Osteoblast (primary cell): ENCODE measurements at places on chromosomes 2 and 18.

GRCh38 chr2:20421988-20422370 lies 24.9 kb upstream of the RHOB start:
- no peaks in the 10 kb centered on the region for H3K27me3 ChIP-seq
- peak overlapping the region; percentile 23 for H3K4me3 ChIP-seq
- peaks cover 33% of the 10 kb centered on the region for H3K4me1 ChIP-seq
- peak; percentile 91 for DNase-seq
- H3K36me3 ChIP-seq: no peaks in the 10 kb centered on the region

- H3K4me3 ChIP-seq: no peak overlapping the region
- H3K27ac ChIP-seq: no peak overlapping the region
- peaks cover 12% of the 10 kb centered on the region for H3K36me3 ChIP-seq
- H3K4me1 ChIP-seq: no peaks in the 10 kb centered on the region
Measured at GRCh38 chr2:53708988-53709387, 58.6 kb upstream of the CHAC2 start.

GRCh38 chr2:86562485-86562921 lies 740 bp downstream of the CHMP3 start:
- peak overlapping the region; percentile 98 for H3K4me3 ChIP-seq
- peak overlapping the region; percentile 99 for H3K27ac ChIP-seq
- peaks cover 24% of the 10 kb centered on the region for H3K4me1 ChIP-seq
- H3K27me3 ChIP-seq: no peaks in the 10 kb centered on the region
- DNase-seq: peak; percentile 80

DNA sequence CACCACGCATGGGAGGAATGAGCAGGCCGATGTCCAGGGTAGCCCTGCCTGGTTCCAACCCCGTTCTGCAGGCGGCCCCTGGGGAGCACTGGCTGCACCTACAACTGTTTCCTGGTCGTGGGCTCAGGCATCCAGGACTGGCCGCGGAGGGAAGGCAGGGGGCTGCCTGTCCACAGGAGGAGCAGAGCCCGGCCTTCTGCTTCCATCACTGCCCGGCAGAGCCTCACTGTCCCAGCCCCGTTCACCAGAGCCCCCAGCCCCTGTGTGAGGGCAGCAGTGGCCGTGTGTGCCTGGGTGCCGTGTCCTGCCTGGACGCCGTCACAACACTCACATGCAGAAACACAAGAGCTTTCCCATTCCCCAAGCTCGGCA lies 56.2 kb downstream of the KCNG2 start:
- H3K4me1 ChIP-seq: peaks cover 15% of the 10 kb centered on the region
- H3K36me3 ChIP-seq: no peaks in the 10 kb centered on the region
- peaks cover 2% of the 10 kb centered on the region for H3K27me3 ChIP-seq
- peak; percentile 41 for DNase-seq
- no peak overlapping the region for H3K27ac ChIP-seq
- H3K4me3 ChIP-seq: no peak overlapping the region

DNA sequence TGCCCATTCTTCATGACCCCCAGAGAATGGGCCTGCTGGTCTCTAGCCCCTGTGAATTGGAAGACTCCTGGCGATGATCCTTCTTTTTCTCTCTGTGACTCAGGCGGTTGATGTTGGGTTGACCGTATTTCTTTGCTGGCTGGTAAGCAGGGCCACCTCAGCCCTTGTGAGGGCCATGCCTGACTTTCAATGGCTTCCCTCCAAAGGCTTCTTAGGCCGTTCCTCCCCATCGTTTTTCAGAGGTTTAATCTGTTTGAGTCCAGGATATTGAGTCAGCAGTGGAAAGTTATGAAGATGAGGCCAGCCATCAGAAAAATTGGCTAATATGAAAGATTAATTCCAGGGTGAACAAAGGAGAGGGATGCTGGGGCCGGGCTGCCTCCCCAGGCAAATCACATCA lies 13.6 kb downstream of the HPCAL1 start:
- peaks cover 11% of the 10 kb centered on the region for H3K4me1 ChIP-seq
- H3K4me3 ChIP-seq: no peak overlapping the region
- H3K27me3 ChIP-seq: no peaks in the 10 kb centered on the region
- H3K27ac ChIP-seq: peak overlapping the region; percentile 55

DNA sequence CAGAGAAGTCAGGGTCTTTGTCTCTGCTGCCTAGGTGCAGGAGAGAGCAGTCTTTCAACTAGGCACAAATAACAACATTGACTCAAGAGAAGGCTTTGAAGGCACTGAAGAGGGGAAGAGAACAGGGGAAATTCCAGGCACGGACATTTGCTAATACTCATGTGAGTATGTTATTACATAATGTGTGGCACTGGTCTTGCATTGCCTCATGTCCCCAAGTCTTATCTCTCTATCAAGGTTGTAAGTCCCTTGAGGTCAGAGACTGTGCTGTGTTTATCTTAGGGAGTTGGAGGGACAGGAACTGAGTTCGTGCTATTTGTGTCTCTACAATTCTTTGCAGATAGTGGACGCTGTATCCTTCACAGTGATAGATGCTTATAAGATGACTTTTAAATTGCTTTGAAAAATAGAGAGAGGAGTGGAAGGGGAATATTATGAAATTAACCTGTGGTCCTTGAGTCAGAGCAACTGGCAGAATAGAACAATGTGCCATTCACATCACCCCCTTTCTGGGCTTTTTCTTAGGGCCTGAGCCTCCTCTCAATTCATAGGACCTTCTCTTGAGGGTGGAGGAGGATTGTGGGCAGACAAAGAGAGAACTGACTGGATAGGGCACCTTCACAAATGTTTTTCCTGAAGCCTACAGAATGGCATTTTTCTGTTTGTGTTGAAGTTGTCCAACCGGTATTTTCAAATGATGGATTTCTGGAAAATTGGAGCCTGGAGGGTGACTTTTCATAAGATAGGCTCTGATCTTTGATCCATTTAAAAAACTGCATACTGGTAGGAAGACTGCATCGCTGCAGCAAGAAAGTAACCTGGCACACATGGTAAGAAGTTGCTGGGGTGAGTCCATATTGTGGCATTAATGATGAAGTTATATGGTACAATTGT lies 96.6 kb upstream of the CXCR4 start:
- H3K4me3 ChIP-seq: no peak overlapping the region
- no peak for DNase-seq
- no peaks in the 10 kb centered on the region for H3K4me1 ChIP-seq
- no peak overlapping the region for H3K27ac ChIP-seq
- no peaks in the 10 kb centered on the region for H3K36me3 ChIP-seq
- H3K27me3 ChIP-seq: no peaks in the 10 kb centered on the region

- no peaks in the 10 kb centered on the region for H3K4me1 ChIP-seq
- peaks cover 25% of the 10 kb centered on the region for H3K27me3 ChIP-seq
- no peak overlapping the region for H3K27ac ChIP-seq
- H3K36me3 ChIP-seq: no peaks in the 10 kb centered on the region
Measured at GRCh38 chr2:109727929-109728447, 66.1 kb upstream of the RGPD5 start.

GRCh38 chr2:205776720-205777119 lies 94.4 kb downstream of the NRP2 start:
- no peak overlapping the region for H3K4me3 ChIP-seq
- no peak overlapping the region for H3K27ac ChIP-seq
- H3K36me3 ChIP-seq: peaks cover 15% of the 10 kb centered on the region
- H3K27me3 ChIP-seq: no peaks in the 10 kb centered on the region
- peaks cover 6% of the 10 kb centered on the region for H3K4me1 ChIP-seq

DNA sequence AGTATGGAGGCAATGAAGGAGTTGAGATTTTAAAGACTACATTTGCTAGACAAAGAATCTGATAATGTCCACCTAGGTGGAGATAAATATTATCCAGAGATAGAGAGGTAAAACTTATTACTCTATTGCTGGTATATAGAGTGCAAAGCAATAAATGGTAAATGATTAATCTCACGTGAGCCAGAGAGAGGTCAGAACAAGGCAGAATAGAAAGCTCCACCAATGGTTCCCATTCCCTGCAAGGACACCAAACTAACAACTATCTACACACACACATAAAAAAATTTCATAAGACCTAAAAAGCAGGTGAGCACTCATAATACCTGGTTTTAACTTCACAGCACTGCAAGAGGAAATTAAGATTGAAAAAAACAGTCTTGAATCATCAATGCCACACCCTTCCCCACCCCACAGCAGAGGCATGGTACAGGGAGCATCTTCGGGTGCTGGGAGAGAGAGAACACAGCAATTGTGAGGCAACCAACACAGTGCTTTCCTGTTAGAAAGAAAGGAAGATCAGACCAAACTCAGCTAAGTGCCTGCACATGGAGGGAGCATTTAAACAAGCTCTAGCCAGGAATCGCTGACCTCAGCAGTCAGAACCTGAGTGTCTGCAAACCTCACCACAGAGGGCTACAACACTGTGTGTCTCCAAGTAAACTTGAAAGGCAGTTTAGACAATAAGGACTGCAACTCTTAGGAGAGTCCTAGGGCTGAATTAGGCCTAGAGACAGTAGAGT lies 1432.6 kb upstream of the TMEFF2 start:
- no peaks in the 10 kb centered on the region for H3K27me3 ChIP-seq
- no peak for DNase-seq
- no peaks in the 10 kb centered on the region for H3K4me1 ChIP-seq
- no peak overlapping the region for H3K4me3 ChIP-seq

GRCh38 chr18:33696332-33697162 lies 118.5 kb downstream of the ASXL3 start:
- no peaks in the 10 kb centered on the region for H3K4me1 ChIP-seq
- no peak overlapping the region for H3K27ac ChIP-seq
- no peak for DNase-seq
- no peaks in the 10 kb centered on the region for H3K27me3 ChIP-seq
- no peaks in the 10 kb centered on the region for H3K36me3 ChIP-seq

GRCh38 chr2:23124214-23124750 lies 260.7 kb upstream of the KLHL29 start:
- H3K36me3 ChIP-seq: no peaks in the 10 kb centered on the region
- H3K27me3 ChIP-seq: no peaks in the 10 kb centered on the region
- no peaks in the 10 kb centered on the region for H3K4me1 ChIP-seq
- no peak overlapping the region for H3K4me3 ChIP-seq

GRCh38 chr2:66173645-66174044 lies 261.3 kb upstream of the MEIS1 start:
- no peaks in the 10 kb centered on the region for H3K4me1 ChIP-seq
- no peak overlapping the region for H3K4me3 ChIP-seq
- no peak overlapping the region for H3K27ac ChIP-seq
- H3K27me3 ChIP-seq: no peaks in the 10 kb centered on the region
- no peak for DNase-seq
- H3K36me3 ChIP-seq: no peaks in the 10 kb centered on the region

- peaks cover 10% of the 10 kb centered on the region for H3K4me1 ChIP-seq
- no peaks in the 10 kb centered on the region for H3K36me3 ChIP-seq
- H3K27ac ChIP-seq: no peak overlapping the region
- no peak overlapping the region for H3K4me3 ChIP-seq
- no peaks in the 10 kb centered on the region for H3K27me3 ChIP-seq
- DNase-seq: no peak
Measured at GRCh38 chr2:105763076-105763475, 18.4 kb downstream of the NCK2 start.

DNA sequence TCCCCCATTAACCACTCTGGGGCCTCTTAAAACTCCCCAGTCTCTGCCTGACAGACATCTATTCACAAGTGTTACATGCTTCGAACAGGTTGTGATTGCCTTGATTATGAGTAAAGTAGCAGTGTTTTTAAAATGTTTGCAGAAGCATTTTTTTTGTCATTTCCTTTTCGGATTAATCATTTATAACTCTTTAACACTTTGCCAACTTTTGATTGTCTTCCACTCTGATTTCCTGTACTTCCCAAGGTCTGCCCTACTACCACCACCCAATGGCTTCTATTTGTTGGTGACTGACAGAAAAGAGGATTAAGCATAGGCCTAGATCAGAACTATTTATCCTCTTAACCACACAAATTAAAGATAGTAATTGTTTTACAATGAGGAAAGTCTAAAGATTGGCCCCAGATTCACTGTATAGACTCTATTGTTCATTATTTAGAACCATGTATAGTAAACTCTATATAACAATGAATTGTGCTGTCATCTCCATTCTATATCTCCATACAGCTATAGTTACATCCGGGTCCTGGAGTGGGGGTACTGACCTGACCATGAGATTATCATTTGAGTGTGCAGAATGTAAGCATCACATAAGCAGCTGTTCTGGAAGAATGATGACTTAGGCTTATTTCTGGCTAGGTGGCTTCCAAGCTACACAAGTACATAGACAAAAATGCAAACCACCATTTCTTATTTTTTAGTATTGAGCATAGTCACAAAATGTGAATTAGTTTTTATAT lies 110.3 kb upstream of the RBMS1 start:
- no peaks in the 10 kb centered on the region for H3K36me3 ChIP-seq
- no peak for DNase-seq
- no peak overlapping the region for H3K27ac ChIP-seq
- H3K4me1 ChIP-seq: no peaks in the 10 kb centered on the region
- no peaks in the 10 kb centered on the region for H3K27me3 ChIP-seq
